ENCODE measurements at places on chromosomes 16 and 17.

- ATAC-seq: no peak
Observed at GRCh38 chr17:73635101-73635817, 9.0 kb downstream of the SDK2 start.

DNA sequence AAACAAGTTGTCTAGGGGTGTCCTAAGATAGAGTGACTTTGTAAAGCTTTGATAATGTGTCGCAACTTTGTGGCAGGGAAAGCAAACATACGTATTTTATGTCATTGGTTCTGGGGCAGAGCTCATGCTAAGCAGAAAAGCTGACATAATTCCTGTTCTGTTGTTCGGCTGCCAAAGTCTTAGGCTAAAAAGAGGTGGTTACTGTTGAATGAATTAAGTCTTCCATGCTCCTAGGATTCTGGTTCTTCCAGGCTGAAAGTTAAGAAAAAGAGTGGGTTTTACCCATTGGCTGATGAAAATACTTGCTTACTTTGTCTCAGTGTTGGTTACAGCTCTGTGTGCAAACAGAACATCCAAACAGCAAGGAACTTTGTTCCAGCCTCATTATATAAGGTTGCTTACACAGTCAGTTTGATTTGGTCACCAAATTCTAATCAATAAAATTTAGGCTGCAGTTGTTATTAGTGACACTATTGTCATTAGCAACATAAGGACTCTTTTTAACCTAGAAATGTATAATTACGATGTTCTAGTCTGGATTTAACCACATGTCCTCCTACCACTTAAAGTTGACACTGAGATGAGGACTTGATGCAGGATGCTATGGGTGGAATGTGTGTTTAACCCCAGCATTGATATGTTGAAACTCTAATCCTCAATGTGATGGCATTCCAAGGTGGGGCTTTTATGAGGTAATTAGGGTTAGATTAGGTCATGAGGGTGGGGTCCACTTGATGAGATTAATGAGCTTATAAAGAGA lies 114.0 kb upstream of the GOT2 start:
- ATAC-seq: no peak

GRCh38 chr16:79559532-79559931 lies 41.0 kb downstream of the MAF start:
- no peak for ATAC-seq

DNA sequence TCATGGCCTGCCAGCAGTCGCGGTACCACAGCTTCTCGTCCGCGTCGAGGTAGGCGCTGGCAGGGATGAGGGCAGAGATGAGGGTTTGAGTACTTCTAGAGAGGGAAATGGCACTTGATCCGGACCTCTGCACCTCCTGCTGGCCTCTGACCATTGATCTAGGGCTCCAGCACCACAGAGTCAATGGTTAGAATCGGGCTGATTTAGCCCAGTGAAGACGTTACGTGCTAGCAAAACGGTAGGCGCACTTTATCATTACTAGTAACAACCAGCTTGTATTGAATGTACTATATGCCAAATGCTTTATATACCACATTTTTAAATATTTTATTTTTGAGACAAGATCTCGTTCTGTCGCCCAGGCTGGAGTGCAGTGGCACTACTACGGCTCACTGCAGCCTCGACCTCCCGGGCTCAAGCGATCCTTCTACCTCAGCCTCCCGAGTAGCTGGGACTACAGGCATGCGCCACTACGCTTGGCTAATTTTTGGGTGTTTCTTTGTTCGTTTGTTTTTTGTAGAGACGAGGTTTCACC lies 526 bp downstream of the TSNAXIP1 start:
- ATAC-seq: no peak

DNA sequence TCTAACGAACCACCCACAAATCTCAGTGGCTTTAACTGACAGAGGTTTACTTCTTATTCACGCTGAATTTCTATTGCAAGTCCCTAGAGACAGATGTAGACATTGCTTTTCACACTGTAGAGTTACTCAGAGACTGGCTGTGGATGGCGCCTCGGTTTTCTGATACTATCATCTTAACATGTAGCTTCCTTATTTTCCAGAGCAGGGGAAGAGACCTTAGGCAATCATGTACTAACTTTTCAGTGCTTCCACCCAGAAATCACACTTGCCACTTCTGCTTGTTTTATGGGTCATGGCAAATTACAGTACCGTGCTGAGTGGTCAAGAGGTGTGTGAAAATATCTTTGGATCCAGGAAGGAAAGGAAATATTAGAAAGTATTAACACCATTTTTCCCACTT lies 65.4 kb downstream of the MAF start:
- ATAC-seq: no peak

- no peak for ATAC-seq
Observed at GRCh38 chr17:30819971-30820705, 4.4 kb downstream of the CRLF3 start.

GRCh38 chr17:82661717-82662683 lies 13.8 kb upstream of the WDR45B start:
- no peak for ATAC-seq

DNA sequence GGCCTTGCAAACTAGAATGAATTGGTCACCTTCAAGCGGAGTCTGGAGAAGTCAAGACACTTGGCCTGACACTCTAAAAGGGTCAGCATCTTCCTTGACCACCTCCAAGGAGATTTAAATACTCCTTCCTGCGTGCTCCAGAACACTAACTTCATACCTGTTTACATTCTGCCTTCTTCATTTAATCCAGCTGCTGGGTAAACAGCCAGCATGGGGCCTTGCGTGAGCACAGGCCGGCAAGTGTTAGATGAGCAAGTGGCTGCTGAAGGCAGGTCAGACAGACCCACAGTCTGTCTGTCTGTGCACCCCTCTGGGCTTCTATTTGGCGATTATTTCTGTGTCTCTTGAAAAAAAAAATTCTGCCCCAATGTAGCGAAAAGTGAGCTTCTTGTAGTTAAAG lies 153.8 kb downstream of the MSI2 start:
- no peak for ATAC-seq

DNA sequence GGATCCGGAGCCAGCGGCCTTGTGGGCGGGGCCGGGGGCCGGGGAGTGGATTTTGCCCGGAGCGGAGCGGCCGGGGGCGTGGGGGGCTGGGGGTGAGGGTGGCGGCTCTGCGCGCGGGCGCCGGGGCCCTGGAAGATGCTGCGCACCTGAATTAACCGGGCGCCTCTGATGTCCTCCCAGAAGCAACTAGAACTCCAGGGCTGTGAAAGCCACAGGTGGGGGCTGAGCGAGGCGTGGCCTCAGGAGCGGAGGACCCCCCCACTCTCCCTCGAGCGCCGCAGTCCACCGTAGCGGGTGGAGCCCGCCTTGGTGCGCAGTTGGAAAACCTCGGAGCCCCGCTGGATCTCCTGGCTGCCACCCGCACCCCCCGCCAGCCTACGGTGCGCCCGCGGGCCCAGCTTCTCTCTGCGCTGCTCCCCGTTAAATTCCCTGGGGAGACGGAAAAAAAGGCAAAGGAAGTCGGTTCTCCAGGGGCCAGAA lies 549 bp downstream of the SLC26A11 start:
- ATAC-seq: no peak

DNA sequence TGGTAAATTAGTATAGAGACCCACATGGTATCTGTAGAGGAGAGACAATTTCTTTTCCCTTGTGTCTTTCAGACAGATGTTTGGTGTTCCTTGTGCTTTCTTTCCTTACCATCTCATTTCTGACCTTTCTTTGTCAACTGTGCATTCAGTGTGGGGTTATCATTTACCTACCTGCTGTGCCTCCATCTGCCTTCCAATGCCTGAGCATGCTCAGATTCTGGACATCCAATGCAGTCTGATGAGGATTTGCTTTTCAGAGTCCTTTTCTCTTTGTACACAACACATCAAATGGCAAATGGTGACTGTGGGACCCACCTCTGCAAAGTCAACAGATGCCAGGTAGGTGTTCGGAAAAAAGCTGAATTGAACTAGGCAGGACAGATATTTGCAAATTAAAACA lies 364.8 kb downstream of the CA10 start:
- ATAC-seq: no peak

DNA sequence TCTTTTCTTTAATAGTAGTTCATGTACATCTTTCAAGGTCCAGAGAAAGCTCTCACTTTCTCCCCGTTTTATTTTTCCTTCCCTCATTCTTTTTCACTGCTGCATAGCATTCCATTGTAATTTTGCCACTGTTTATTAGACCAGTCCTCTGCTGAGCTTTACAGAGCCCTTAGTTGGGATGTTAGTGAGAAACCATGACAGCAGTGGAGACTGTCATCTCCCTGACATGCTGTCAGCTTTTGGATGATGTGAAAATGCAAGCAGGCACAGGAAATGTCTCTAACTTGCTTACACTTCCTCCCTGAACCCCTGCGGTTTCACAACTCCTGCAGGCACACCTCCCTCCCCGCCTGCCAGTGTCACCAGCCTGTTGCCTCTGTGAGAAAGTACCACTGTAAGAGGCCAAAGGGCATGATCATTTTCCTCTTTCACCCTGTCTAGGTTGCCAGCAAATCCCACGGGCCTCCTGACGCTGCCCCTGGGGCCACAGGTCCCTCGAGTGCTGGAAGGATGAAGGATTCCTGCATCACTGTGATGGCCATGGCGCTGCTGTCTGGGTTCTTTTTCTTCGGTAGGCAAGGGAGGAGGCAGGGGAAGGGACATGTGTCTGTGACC lies at the start of gene ITGAL:
Gene ITGAL, plus strand, starts transcription at position 415 of the 615 bp plus-strand sequence. Its CDS starts 96 bp downstream, at position 511.
- peak; percentile 84 for ATAC-seq

GRCh38 chr17:1766382-1767135 lies 4.7 kb downstream of the SERPINF1 start:
- no peak for ATAC-seq

DNA sequence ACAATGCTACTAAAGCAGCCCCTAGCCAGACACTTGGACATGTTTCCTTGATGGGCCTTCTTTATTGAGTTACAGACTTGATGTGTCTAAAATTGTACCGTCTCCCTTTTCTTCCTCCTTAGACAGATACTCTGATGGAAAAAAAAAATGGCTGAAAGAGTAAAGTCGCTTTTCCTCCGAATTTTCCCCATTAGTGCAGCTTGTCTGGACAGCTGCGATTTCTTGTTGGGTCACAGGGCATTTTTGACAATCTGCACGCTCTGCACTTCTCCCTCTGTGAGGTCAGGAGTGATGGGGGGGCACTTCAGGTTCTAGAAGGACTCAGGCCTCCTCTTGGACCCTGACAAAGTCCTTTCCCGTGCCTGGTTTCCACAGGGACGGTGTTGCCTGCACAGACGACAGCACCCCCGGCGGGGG lies 968 bp upstream of the PRKAR1A start:
- ATAC-seq: no peak

GRCh38 chr17:8237175-8237574 lies 10.7 kb downstream of the CTC1 start:
- no peak for ATAC-seq

- no peak for ATAC-seq
Observed at GRCh38 chr16:78438632-78439031, 339.2 kb downstream of the WWOX start.

DNA sequence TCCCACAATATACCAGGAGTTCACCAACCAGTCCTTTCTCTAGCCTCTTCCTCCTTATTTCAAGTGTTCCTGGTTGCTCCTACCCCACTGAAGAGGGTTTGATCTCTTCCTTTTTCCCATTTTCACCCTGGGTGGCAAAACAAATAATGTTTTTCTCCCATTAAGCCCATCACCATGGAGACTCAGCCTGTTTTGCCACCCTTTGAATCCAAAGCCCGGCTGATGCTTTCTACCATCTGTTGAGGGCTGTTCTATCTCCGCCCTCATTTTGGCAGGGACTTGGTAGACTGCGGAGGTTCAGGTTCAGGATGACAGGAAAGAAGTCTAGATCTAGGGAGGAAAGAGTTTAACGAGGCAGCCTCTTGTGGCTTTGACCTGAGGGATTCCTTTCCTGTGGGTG lies 2.6 kb downstream of the DNAH2 start:
- no peak for ATAC-seq

DNA sequence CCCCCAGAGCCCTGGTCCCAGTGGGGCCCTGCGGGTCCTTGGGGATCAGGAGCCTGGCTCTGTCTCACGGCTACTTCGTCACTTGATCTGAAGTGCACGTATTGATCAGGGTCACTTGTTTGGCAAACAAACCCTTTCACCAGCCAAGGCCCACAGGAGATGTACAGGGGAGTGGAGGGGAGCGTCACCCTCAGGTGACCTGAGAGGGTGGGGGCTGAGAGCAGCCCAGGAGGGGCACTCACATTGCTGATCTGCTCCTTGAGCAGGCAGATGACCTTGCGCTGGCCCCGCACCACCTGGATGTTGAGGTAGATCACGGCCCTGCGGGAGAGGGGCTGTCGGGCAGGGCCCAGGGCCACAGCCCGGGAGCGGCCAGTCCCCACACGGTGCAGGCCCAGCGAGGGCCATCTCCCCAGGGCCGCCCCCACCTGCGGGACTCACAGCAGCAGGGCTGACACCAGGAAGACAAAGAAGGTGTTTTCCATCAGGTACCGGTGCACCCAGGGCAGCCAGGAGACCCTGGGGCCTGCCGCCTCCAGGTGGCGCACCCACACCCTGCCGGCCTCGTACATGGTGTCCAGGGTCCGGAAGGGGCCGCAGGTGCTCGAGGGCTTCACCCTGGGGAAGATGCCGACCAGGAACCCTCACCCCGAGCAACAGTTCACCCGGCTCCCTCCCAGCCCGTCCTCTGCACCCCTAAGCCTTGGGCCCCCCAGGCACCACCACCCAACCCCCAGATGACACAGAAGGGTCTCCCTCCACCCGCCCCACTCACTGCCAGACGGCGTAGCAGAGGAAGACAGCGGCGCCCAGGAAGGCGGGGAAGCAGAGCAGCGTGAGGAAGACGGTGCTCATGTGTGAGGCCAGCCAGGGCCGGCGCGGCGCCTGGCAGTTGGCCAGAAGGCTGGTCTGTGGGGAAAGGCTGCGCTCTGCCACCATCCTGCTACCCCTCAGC lies 11.3 kb downstream of the TMC6 start:
- no peak for ATAC-seq

- peak; percentile 61 for ATAC-seq
Observed at GRCh38 chr16:23597003-23597756, 1.1 kb upstream of the NDUFAB1 start.

- ATAC-seq: no peak
Observed at GRCh38 chr17:81566461-81567126, 14.4 kb upstream of the FAAP100 start.

DNA sequence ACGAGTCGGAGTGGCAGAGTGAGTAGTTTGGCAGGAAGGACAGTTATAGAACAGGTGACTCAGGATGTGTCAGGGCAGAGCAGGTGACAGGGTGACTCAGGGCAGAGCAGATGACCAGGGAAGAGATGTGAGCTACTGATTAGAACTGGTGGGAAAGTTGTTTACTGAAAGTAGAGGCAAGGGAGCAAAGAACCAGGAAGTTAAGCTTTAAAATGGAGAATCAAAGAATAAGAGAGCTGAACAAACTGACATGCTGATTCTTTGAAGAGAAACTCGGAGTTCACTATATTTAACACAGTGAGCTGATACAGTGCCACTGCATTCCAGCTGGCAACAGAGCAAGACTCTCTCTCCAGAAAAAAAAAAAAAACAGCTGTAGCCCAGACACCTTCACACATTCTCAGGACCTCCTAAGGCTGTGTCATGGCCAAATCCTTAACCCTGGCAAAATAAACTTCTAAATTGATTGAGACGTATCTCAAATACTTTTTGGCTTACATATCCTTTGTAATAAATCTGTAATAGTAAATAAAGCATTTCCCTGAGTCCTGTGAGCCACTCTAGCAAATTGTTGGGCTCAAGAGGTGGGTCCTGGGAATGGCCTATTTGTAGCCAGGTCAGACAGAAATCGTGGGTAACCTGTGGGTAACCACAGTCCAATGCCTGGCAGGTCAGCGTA lies 12.3 kb upstream of the UBE2I start:
- peak; percentile 77 for ATAC-seq

Measured in stimulated activated memory B cell treated with anti-CD40 and anti-IgM and Interleukin-4, amounts not matched to agents 10 μg/mL and 1 μg/mL and 100 μg/mL, for 72 hours (primary cell).